Hindlimb muscle (tissue), 1 donor: ENCODE measurements at places on chromosomes 4 and X. TPM values are rescaled to one million over a fixed set of nuclear protein-coding genes. Genes with fewer than 3 reads are reported as not detected.

The ARHGAP4 gene
- 26.4 TPM for polyA plus RNA-seq

The GRIA3 gene
- polyA plus RNA-seq: 1.7 TPM

The NAP1L3 gene
- 7.7 TPM for polyA plus RNA-seq

The FAM9B gene
- not detected for polyA plus RNA-seq

The FGD1 gene
- polyA plus RNA-seq: 17.2 TPM

The RNF175 gene
- polyA plus RNA-seq: 0.25 TPM

The FHDC1 gene
- polyA plus RNA-seq: 5.9 TPM

The RAI2 gene
- 9.7 TPM for polyA plus RNA-seq

The ABLIM2 gene
- polyA plus RNA-seq: 16.0 TPM

The FAM47E gene
- 0.92 TPM for polyA plus RNA-seq

The NLGN4X gene
- 2.5 TPM for polyA plus RNA-seq

The DCAF12L2 gene
- 10.6 TPM for polyA plus RNA-seq

The PLK4 gene
- polyA plus RNA-seq: 8.8 TPM

The PDLIM3 gene
- polyA plus RNA-seq: 410 TPM

The MAGEA4 gene
- polyA plus RNA-seq: not detected

The NALF2 gene
- polyA plus RNA-seq: 0.40 TPM

The TIMM8A gene
- polyA plus RNA-seq: 10.3 TPM

The NEXMIF gene
- polyA plus RNA-seq: 0.27 TPM

The DOCK11 gene
- 17.8 TPM for polyA plus RNA-seq

The SAGE1 gene
- not detected for polyA plus RNA-seq

The LETM1 gene
- polyA plus RNA-seq: 19.7 TPM

The CT45A9 gene
- polyA plus RNA-seq: not detected

The FAM184B gene
- 5.7 TPM for polyA plus RNA-seq

The CPE gene
- polyA plus RNA-seq: 72.2 TPM

The C1QTNF7 gene
- polyA plus RNA-seq: 2.0 TPM

The CXCR3 gene
- 0.32 TPM for polyA plus RNA-seq

The VSIG1 gene
- 0.18 TPM for polyA plus RNA-seq

The RBM46 gene
- 0.22 TPM for polyA plus RNA-seq

The NR3C2 gene
- 20.4 TPM for polyA plus RNA-seq

The PFKFB1 gene
- polyA plus RNA-seq: 1.1 TPM

The AREG gene
- polyA plus RNA-seq: 0.21 TPM

The POU3F4 gene
- not detected for polyA plus RNA-seq

The PLXNA3 gene
- 41.3 TPM for polyA plus RNA-seq

The SMIM20 gene
- 48.5 TPM for polyA plus RNA-seq

The TAF7L gene
- polyA plus RNA-seq: 0.15 TPM

The NXF2 gene
- not detected for polyA plus RNA-seq

The AMBN gene
- polyA plus RNA-seq: not detected

The BGN gene
- polyA plus RNA-seq: 101 TPM

The STS gene
- 16.6 TPM for polyA plus RNA-seq
